ENCODE measurements at places on chromosomes 5 and 9. TPM values are rescaled to one million over a fixed set of nuclear protein-coding genes. Genes with fewer than 3 reads are reported as not detected.

The CARD9 gene
- total RNA-seq: 0.70 TPM

The HBEGF gene
- total RNA-seq: 73.9 TPM

The IGFBPL1 gene
- total RNA-seq: 0.30 TPM

The CD74 gene
- total RNA-seq: 239 TPM

DNA sequence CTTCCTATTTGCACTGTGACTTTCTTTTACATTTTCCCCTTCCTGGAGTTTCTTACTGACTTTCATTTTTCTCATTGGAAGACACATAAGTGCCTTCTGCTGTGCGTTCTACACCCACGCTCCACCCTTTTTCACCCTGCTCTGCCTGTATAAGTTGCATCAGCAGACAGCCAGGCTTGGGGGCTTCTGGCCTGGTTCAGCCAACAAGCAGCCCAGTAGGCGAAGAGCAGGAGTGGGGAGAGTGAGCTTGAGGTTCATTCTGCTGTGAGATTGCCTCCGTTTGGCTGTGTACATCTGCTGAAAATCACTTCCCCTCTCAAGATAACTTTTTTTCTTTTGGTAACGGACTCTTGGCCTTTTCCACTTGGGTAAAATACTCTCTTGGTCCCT lies 38.4 kb downstream of the RASGRF2 start:
- no peak for DNase-seq

GRCh38 chr9:112506571-112506970 lies 19.9 kb downstream of the KIAA1958 start:
- no peak for DNase-seq

- DNase-seq: no peak
These were observed 772.7 kb downstream of the BRINP1 start for GRCh38 chr9:118596374-118597015.

DNA sequence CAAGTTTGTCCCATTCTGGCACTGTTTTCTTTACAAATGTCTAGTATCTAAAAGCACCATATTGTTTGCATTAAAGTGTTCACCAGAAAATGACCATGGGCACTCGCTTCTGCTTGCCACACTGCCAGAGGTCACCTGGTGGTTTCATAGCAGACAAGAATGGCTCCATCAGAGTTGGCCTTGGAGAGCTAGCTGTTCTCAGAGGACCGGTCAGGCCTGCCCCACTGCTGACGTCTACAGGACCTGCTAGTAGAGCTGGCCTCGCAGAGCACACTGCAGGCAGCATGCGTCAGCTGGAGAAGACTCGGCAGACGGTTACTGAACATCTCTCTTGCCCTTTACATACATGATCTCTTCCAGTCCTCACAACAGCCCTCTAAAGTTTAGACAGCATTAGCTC lies 8.7 kb upstream of the TLX3 start:
- no peak for DNase-seq

Measured in cardiac septum (tissue), 1 donor.